ENCODE measurements at places on chromosomes 7 and 10.

DNA sequence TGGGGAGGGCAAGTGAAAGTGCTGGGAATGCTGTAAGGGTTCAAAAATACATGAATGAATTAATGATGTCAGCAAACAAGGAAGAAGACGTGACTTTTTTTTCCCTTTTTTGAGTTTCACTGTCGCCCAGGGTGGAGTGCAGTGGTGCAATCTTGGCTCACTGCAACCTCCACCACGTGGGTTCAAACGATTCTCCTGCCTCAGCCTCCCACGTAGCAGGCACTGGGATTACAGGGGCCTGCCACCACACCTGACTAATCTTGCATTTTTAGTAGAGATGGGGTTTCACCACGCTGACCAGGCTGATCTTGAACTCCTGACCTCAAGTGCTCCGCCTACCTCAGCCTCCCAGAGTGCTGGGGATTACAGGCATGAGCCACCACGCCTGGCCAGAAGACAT lies 30.0 kb downstream of the DENND10 start:
- DNase-seq = no peak

DNA sequence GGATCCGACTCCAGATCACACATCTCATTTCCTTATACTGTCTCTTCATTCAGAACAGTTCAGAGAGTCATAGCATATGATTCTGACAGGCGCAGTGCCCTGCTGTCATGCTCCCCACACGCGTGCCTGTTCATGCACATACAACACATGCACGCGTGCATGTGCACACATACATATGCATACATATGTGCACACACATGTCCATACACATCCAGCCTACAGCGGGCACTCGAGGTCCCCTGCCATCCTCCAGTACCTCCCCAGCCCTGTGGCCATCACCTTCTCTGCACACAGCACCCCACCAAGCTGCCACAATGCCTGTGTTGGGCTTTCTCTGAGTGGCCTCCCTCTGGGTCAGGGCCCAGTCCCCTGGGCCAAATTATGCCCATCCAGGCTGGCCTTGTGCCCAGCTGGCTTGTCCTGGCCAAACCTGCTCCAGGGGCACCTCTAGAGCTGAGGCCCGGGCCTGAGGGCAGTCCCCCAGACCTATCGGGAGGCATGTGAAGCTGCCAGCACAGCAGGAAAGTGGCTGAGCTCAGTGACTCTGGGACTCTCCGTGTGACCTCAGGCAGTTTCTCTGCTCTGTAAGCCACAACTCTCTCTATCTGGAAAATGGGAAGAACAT lies 49.4 kb upstream of the RET start:
- DNase-seq = no peak

GRCh38 chr7:108911016-108911415 lies 341.3 kb downstream of the DNAJB9 start:
- no peak for DNase-seq

DNA sequence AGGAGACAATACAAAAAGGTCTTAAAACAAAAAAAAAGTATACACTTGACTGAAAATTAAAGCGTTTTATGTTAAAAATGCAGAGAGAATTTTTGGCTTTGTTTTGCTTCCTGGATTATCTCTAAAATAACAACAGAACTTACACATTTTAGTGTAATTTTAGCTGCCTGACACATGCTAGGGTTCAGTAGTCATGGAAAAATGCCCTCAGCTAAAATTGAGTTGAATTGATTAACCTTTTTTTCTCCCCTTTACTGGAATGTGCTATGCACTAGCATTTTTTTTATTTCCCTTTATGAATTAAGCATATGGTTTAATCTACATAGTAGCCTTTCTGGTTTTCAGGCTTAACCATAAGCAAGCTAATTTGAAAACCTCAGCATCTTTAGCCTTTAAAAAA lies 89.9 kb downstream of the ZNF277 start:
- DNase-seq = no peak

- no peak for DNase-seq
These were observed 97.6 kb upstream of the ZNF804B start for GRCh38 chr7:88661921-88662320.

DNA sequence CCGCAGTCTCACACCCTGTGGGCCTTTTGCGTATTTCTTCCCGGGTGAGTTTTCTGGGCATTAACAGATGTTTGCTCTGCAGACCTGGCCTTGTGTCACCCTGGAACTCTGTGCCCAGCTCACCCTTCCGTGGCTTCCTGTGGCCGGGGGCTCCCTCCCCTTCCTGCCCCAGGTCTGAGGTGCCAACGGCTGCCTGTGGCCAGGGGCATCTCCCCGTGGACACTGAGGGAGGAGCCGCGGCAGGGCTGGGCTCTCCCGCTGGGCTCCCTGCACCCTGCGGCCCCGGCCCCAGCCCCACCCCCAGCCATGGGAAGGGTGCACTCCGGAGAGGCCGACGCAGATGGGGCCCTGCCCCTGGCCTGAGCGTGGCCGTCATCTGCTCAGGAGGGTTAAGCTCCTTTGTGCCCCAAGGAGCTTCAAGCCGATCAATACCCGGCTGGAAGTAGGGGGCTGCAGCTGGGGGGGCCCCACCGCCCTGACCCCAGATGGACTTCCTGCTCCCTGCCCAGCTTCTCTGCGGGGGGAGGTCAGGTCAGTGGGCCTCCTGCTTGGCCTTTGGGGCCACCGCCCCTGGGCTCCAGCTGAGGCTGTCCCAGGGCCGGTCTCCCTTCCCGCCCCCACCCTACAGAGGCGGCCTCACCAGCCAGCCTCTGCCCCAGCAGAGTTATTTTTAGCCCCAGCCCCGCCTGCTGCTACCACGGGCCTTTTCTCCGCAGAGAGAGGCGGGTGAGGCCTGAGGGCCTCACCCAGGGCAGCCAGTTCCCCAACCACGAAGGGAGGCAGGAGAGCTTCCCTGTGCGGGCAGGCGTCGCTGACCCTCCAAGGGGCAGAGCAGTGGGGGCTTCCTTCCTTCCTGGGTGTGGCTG lies 24.2 kb downstream of the PWWP2B start:
- DNase-seq = peak; percentile 93

DNA sequence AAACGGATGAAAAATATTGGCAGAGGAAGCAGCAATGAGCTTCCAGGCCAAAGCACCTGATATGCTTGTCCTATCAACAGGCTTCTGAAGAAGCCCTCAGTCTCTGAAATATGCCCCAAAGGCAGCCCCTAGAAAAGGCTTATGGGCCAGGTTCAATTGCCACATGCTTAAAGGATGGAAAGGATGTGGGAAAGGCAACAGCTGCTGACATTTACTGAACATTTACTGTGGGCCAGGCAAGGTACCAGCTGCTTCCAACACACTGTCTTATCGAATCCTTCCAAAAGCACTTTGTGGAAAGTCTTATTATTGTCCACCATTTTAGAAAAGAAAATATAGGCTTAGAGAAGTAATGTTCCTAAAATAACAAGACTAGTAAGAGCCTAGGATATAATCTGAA lies 56.5 kb downstream of the DOCK4 start:
- DNase-seq = no peak

- peak; percentile 10 for DNase-seq
These were observed 191.4 kb downstream of the EBF3 start for GRCh38 chr10:129772468-129773358.

DNA sequence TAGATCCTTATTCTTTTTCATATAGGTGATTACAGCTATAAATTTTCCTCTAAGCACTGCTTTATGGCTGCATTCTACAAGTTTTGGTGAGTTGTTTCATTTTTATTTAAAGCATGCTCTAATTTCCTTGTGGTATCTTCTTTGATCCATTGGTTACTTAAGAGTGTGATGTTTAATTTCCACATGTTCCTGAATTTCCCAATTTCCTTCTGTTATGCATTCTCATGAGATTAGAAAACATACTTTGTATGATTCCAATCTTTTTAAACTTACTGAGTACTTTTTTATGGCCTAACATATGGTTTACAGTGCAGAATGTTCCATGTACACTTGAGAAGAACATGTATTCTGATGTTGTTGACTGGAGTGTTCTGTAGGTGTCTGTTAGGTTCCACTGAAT lies 53.4 kb downstream of the MYL10 start:
- no peak for DNase-seq

DNA sequence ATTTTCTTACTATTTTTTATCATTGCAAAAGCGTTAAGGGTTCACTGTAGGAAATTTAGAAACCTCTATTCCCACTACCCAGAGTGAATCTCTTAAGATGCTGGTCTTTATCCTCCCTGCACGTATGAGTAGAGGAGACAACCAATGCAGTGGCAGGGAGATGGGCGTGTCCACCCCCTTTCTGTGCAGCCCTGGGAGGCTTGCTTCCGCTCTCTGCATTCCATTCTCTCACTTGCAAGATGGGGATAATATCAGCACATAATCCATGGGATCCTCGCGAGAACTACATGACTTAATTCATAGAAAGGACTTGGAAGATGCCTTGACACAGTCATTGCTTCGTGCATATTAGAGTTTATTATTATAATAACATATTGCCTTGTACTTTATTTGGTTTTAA lies 196.2 kb downstream of the KLF6 start:
- no peak for DNase-seq

GRCh38 chr7:158428837-158429753 lies 158.5 kb downstream of the PTPRN2 start:
- no peak for DNase-seq

DNA sequence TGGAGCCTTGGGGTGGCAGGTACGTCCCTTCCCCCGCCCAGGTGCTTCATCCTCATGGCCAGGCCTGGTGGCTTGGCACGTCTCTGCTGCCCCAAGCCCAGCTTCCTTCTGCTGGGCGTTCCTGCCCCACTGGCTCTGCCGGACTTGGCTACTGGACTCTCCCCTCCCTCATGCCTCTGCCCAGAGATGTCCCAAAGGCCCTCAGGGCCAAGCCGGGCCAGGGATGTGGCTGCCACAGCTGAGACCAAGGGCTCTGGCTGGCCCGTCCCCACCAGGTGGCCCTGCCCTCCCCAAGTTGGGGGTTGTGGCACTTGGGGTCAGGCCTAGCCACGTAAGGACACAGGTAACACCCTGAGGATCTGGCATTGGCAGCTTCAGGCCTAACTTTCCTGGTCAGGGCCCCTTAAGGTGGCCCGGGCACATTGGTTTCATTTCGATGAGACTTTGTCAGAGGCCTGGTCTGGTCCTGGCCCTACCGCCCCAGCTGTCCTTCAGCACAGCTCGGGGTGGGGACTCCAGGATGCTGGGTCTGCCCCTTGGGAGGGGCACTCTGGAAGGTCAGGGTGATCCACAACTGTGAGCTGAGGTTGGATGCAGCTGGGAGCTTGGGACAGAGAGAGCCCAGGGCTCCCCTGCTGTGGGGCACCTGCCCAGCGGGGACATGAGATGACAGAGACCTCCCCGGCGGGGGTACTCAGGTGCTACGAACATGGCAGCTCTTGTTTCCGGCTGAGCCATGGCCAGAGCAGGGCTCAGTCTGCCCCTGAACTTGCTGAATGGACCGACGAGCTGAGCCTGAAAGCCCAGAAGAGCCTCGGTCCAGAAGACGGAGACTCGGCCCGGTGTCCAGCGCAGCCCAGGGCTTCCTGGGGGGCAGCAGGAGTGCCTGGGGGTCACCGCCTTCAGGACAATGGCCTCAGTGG lies 2.9 kb downstream of the BHLHA15 start:
- DNase-seq = peak; percentile 15

DNA sequence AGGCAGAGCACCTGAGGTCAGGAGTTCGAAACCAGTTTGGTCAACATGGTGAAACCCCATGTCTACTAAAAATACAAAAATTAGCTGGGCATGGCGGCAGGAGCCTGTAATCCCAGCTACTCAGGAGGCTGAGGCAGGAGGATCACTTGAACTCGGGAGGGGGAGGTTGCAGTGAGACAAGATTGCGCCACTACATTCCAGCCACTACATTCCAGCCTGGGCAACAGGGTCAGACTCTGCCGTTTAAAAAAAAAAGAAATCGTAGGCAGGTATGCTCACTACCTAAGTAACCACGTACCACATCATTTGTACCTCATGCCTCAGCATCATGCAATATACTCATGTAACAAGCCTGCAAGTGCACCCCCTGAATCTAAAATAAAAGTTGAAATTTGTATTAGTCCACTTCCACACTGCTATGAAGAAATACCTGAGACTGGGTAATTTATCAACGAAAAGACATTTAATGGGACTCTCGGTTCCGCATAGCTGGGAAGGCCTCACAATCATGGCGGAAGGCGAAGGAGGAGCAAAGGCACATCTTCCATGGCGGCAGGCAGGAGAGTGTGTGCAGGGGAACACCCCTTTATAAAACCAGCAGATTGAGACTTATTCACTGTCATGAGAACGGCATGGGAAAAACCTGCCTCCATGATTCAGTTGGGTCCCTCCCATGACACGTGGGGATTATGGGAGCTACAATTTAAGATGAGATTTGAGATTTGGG lies 8.1 kb upstream of the EIF4H start:
- no peak for DNase-seq

DNA sequence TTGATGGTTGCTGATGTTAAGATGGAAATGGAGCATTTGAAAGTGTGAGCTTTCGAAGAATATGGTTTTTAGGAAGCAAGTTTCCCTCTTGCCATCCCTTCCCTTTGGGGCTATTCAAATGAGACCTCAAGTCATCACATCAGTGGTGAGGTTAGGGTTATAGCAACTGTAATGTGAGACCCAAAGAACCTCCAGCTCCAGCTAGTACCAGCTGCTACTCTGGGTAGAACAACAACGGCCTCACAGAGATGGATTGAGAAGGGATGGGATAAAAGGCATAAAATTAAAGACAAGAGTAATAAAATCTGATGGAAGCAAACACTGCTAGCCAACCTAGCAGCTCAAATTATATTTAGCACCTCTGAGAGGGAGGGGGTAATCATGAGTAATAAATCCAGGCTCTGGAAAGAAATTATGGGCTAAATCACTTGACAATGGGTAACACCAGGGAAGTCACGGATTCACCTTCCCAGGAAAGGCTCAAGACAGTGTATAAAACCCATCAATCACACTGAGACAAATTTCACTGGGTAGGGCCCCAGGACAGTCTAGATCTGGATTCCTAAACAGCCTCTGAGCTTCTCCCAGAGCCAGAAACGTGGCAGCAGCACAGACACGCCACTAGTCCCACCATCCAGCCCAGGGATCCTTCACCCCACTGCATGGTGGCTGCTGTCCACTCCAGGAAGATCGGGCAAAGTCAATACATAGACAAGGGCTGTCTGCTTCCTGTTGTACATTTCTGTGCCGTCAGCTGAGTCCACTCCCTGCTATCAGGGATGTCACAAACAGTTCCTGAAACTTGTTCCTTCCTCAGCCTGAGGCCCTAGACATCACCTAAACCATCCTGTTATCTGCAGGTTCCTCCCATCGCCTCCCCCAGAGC lies 151.1 kb downstream of the GFRA1 start:
- DNase-seq = no peak

DNA sequence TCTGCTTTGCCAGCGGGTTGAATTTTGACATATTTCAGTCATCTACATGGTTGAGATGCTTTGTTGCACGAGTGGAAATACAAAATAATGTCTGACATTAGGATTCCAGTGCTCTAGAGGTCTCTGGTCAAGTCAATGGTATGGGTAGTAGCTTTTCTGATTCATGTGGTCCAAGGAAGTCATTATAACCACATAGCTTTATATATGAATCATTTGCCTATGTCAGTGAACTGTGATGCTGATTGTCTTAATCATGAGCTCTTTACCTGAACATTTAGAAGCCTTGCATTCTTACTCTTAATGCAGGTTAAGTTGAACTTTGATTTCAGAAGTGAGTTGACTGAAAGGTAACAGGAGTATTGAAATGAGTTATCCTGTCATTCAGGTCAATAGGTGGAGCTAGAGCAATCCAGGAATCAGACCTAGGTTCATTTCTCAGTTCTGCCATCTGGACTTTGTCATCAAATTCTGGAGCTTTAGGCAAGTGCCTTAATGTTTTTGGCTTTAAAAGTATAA lies 3.3 kb downstream of the MAPK8 start:
- no peak for DNase-seq

All from tibial artery (tissue), 4 donors.